ENCODE measurements at places on chromosomes 6 and 20. TPM values are rescaled to one million over a fixed set of nuclear protein-coding genes. Genes with fewer than 3 reads are reported as not detected.

TMEM242 gene
- total RNA-seq = 9.6 TPM

MDFI gene
- not detected for total RNA-seq

TAP2 gene
- 252 TPM for total RNA-seq

SLC29A1 gene
- total RNA-seq = 25.1 TPM

TDRD6 gene
- not detected for total RNA-seq

PAQR8 gene
- 4.4 TPM for total RNA-seq

NKX2-4 gene
- not detected for total RNA-seq

GNMT gene
- 1.1 TPM for total RNA-seq

TNXB gene
- total RNA-seq = 3.8 TPM

ANKEF1 gene
- 1.8 TPM for total RNA-seq

RAB22A gene
- 16.2 TPM for total RNA-seq

TEAD3 gene
- total RNA-seq = 0.24 TPM

FNDC1 gene
- total RNA-seq = not detected

APOBEC2 gene
- total RNA-seq = not detected

CRYBG1 gene
- total RNA-seq = 17.0 TPM

THBS2 gene
- total RNA-seq = not detected

CFB gene
- total RNA-seq = 0.40 TPM

SUMO4 gene
- 9.0 TPM for total RNA-seq

DDX43 gene
- 1.0 TPM for total RNA-seq

POM121L2 gene
- total RNA-seq = not detected

DDR1 gene
- 2.9 TPM for total RNA-seq

PPIL6 gene
- total RNA-seq = not detected

HLA-DQB2 gene
- total RNA-seq = 7.4 TPM

LIN28B gene
- not detected for total RNA-seq

NHSL1 gene
- 0.73 TPM for total RNA-seq

CST4 gene
- not detected for total RNA-seq

HEY2 gene
- 0.10 TPM for total RNA-seq

ARMH2 gene
- 0.74 TPM for total RNA-seq
